SK-N-SH (cell line): ENCODE measurements at places on chromosomes 12 and 14. TPM values are rescaled to one million over a fixed set of nuclear protein-coding genes. Genes with fewer than 3 reads are reported as not detected.

GLIPR1L1 gene
- not detected in 2 replicates for polyA plus RNA-seq

PTMS gene
- 391 and 661 TPM in 2 replicates for polyA plus RNA-seq

NGB gene
- not detected in 2 replicates for polyA plus RNA-seq

PTPRO gene
- 1.4 and 1.9 TPM in 2 replicates for polyA plus RNA-seq

HPD gene
- 1.8 and 1.9 TPM in 2 replicates for polyA plus RNA-seq

KRT83 gene
- polyA plus RNA-seq = 0.03 TPM in 1 of 2 replicates, not detected in the other

LRCOL1 gene
- 0.44 and 1.1 TPM in 2 replicates for polyA plus RNA-seq

KCNH3 gene
- polyA plus RNA-seq = 3.2 and 3.7 TPM in 2 replicates

TAS2R20 gene
- 0.33 and 0.65 TPM in 2 replicates for polyA plus RNA-seq

MYL2 gene
- polyA plus RNA-seq = not detected in 2 replicates

RNF212B gene
- polyA plus RNA-seq = not detected in 2 replicates

JPH4 gene
- 8.7 and 8.8 TPM in 2 replicates for polyA plus RNA-seq

TAS2R9 gene
- not detected in 2 replicates for polyA plus RNA-seq

PTHLH gene
- polyA plus RNA-seq = 29.0 and 29.1 TPM in 2 replicates

MYF6 gene
- not detected in 2 replicates for polyA plus RNA-seq

MGAT4C gene
- 0.02 and 0.07 TPM in 2 replicates for polyA plus RNA-seq

CLEC14A gene
- polyA plus RNA-seq = 0.02 TPM in 1 of 2 replicates, not detected in the other

SLC24A4 gene
- polyA plus RNA-seq = 0.07 and 0.13 TPM in 2 replicates

POTEM gene
- polyA plus RNA-seq = 0.06 and 0.25 TPM in 2 replicates

LTBP2 gene
- 34.4 and 58.8 TPM in 2 replicates for polyA plus RNA-seq

RPL10L gene
- polyA plus RNA-seq = not detected in 2 replicates

PRICKLE1 gene
- polyA plus RNA-seq = 0.45 and 1.2 TPM in 2 replicates

ADCY4 gene
- polyA plus RNA-seq = 0.03 and 0.08 TPM in 2 replicates

C14orf180 gene
- polyA plus RNA-seq = 0.05 TPM in 1 of 2 replicates, not detected in the other

TBPL2 gene
- polyA plus RNA-seq = not detected in 2 replicates

DEGS2 gene
- polyA plus RNA-seq = 0.02 TPM in 2 replicates

NEUROD4 gene
- not detected in 2 replicates for polyA plus RNA-seq

HOXC12 gene
- not detected in 2 replicates for polyA plus RNA-seq

LMNTD1 gene
- 0.20 and 0.32 TPM in 2 replicates for polyA plus RNA-seq

CCNT1 gene
- 7.2 and 10.9 TPM in 2 replicates for polyA plus RNA-seq

TMTC3 gene
- 2.8 and 3.7 TPM in 2 replicates for polyA plus RNA-seq

EEA1 gene
- 1.5 and 1.7 TPM in 2 replicates for polyA plus RNA-seq

MYO1A gene
- polyA plus RNA-seq = not detected in 2 replicates

ARHGEF25 gene
- 48.1 and 51.6 TPM in 2 replicates for polyA plus RNA-seq

SLC6A15 gene
- 0.76 and 0.96 TPM in 2 replicates for polyA plus RNA-seq

TAS2R8 gene
- polyA plus RNA-seq = not detected in 2 replicates
